Esophagus squamous epithelium (tissue), 5 donors: ENCODE measurements at places on chromosomes 1 and 21.

DNA sequence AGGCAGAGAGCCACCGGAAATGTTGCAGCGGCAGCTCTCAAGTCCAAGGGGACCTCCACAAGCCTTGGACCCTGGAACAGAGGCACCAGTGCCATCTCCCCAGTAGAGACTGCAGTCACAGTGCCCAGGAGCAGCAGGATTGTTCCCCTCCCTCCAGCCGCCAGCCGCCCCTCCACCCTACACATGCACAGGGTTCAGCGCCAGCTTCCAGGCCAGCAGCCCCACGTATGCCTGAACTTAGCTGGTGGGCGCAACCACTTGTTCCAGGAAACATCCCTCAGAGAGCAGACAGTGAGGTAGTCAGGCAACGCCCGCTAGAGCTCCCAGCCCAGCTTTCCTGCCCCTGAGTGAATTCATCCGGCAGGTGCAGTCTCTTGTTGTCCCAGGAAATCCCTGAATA is 1098.1 kb upstream of the NCAM2 start:
- H3K27me3 ChIP-seq = no peaks in the 10 kb centered on the region
- no peak overlapping the region for H3K27ac ChIP-seq
- no peak overlapping the region for H3K4me3 ChIP-seq
- DNase-seq = no peak
- H3K36me3 ChIP-seq = no peaks in the 10 kb centered on the region

DNA sequence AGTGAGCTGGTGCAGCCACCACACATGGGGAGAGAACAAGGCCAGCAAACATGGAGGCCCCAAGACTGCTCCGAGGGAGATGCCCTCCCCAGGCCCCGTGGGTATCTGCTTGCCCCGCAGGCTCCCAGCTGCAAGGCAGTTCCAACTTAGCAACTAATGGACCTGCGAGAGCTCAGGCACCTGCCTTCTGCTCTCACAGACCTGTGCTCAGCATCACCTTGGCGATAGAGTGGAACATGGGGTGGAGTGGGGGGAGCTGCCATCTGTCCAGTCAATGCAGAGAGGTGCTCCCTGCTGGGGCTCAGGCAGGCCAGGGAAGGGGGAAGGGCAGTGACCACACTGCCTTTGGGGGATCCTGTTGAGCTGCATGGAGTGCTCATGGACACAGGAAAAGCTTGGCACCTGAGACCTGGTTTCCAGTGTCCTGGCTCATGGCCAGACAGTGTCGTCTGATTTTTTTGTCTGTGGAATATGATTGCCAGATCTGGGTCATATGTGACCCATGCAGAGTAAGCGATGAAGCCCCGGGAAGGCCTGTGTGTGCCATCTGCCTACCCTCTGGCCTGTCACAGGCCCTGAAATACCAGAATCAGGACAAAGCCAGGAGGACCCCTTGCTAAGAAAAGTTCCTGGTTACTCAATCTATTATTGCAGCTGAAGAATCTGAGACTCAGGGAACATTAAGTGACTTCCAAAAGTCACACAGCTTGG is 39.9 kb upstream of the TENT5C start:
- no peaks in the 10 kb centered on the region for H3K27me3 ChIP-seq
- no peak overlapping the region for H3K4me3 ChIP-seq
- no peaks in the 10 kb centered on the region for H3K4me1 ChIP-seq
- DNase-seq = no peak
- H3K36me3 ChIP-seq = no peaks in the 10 kb centered on the region
- H3K27ac ChIP-seq = no peak overlapping the region

DNA sequence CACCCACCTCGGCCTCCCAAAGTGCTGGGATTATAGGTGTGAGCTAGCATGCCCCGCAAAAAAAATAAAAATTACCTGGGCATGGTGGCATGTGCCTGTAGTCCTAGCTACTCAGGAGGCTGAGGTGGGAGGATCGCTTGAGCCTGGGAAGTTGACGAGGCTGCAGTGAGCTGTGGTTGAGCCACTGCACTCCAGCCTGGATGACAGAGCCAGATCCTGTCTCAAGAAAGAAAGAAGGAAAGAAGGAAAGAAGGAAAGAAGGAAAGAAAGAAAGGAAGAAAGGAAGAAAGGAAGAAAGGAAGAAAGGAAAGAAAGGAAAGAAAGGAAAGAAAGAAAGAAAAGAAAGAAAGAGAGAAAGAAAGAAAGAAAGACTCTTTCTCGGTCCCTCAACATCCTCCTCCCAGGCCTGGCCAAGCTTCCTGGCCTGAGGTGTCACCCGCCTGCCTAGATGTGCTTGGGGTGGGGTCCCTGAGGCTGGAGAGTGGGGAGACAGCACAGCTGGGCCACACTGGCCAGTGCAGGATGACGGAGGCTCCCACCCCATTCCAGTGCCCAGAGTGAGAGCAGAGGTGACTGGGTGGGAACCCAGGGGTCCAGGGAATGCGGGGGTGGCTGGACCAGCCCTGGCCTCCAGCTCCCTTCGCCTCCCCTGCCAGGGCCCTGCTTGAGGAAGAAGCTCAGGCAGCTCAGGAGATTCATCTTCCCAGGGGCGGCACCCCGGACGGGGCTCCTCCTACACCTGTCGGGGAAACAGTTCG is 10.2 kb upstream of the GNB1 start:
- no peak overlapping the region for H3K4me3 ChIP-seq
- no peaks in the 10 kb centered on the region for H3K4me1 ChIP-seq
- DNase-seq = no peak
- H3K27me3 ChIP-seq = no peaks in the 10 kb centered on the region

GRCh38 chr1:211518330-211519289 is 26.6 kb upstream of the RD3 start:
- no peak overlapping the region for H3K27ac ChIP-seq
- no peak overlapping the region for H3K4me3 ChIP-seq
- no peaks in the 10 kb centered on the region for H3K36me3 ChIP-seq
- peaks cover 22% of the 10 kb centered on the region for H3K4me1 ChIP-seq
- no peaks in the 10 kb centered on the region for H3K27me3 ChIP-seq
- DNase-seq = no peak

DNA sequence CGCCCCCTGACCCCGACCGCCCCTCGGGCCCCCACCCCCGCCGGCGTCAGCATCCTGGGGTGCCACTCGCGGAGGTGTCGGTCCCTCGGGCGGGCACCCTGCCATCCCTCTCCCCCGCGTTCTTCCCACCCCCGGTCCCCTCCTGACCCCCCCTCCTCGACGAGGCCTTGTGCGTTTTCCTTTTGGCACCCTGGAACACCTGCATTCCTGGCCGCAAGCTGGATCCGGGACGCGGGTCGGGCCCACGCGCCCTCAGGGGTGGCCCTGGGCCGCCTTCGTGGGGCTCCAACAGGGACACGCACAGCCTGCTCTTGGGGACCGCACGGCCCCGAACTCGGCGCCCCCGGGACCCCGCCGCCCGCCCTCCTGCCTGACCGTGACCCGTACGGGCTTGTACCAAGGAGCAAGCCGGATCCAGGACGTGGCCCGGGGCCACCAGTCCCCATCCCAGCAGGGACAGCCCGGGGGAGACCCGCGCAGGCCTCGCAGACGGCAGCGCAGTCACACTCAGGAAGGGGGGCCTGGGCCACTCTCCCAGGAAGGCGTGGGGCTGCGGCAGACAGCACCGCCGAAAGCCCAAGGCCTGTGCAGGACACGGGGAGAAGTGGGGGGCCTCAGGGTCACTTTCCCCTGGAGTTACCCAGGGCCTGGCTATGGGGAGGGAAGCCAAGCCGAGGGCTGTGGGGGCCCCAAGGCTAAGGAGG is 579 bp upstream of the SLC19A1 start:
- no peak for DNase-seq
- no peaks in the 10 kb centered on the region for H3K36me3 ChIP-seq
- H3K4me3 ChIP-seq = peak overlapping the region; percentile 76
- peaks cover 11% of the 10 kb centered on the region for H3K4me1 ChIP-seq
- H3K27ac ChIP-seq = peak overlapping the region; percentile 77
